ENCODE measurements at places on chromosomes 4 and X.

DNA sequence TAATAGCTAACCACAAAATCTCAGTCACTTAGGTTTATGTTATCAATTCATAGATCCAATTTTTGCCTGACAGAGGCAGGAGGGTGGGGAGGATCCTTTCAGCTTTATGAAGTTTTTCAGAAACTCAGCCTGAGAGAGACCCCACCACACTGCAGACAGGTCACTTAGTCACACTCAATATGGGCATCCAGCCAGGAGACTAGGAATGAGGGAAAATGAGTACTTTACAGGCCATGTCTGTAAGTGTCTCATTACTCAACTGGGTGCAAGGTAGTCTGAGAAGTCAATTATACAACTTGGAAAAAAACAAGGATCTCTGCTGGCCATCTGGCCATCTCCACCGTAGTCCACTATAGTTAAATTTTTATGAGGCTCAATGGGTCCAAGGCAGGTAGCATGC, 365.9 kb downstream of the INPP4B start:
- no peak for DNase-seq

- no peak for DNase-seq
Observed at GRCh38 chrX:107744868-107745267, 30.7 kb downstream of the TSC22D3 start.

GRCh38 chr4:9924750-9925149, 96.5 kb downstream of the SLC2A9 start:
- DNase-seq = no peak

DNA sequence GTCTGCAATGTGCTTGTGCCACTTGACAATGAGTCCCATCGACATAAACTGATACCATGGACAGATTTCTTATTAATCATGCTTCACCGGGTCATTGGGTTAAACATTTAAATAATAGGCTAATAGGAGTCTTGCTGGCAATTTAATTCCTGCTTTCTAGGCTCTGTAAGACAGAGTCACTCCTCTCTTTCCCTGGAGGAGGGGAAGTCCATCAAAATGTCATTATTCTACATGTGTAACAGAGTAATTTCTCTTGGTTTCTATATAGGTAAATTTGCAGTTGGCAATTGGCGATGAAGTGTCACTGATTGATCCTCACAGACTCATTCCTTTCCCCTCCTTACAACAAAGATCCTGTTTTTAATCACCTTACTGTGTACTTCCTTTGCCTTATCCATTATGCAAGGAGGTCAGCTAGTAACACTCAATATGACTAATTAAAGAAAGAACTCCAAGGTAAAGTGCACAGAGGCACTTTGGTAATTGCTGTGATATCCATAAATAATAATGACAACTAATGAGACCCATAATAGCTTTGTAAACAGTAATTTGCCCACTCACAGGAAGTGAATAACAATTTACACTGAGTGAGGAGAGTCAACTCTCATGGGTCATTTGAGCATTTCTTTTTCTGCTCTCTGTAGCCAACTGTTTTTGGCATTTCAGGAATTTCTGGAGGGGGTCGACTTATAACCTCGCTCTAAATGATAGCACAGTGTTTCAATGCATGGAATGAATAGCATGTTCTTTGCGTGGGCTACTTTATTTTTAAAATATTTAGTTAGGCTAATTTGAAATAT, 184.0 kb downstream of the UGT8 start:
- DNase-seq = no peak
